ENCODE measurements at places on chromosomes 1 and 21. TPM values are rescaled to one million over a fixed set of nuclear protein-coding genes. Genes with fewer than 3 reads are reported as not detected.

TMEM200B gene
- 0.41 TPM for total RNA-seq

IL10 gene
- not detected for total RNA-seq

OR2C3 gene
- total RNA-seq: not detected

MROH7 gene
- not detected for total RNA-seq

PER3 gene
- total RNA-seq: 4.8 TPM

KIF21B gene
- total RNA-seq: 3.1 TPM

MAP1LC3C gene
- total RNA-seq: not detected

KCNJ15 gene
- total RNA-seq: 3.0 TPM

SLC35F3 gene
- 0.87 TPM for total RNA-seq

LCE1A gene
- total RNA-seq: not detected

UBE2U gene
- total RNA-seq: not detected

IL12RB2 gene
- total RNA-seq: not detected

RBBP5 gene
- total RNA-seq: 14.5 TPM

SFN gene
- not detected for total RNA-seq

SPRR2B gene
- total RNA-seq: not detected

RNF186 gene
- total RNA-seq: not detected

Measured in glomerular endothelial cell (primary cell).